ENCODE measurements at places on chromosomes 2 and 18. TPM values are rescaled to one million over a fixed set of nuclear protein-coding genes. Genes with fewer than 3 reads are reported as not detected.

DNA sequence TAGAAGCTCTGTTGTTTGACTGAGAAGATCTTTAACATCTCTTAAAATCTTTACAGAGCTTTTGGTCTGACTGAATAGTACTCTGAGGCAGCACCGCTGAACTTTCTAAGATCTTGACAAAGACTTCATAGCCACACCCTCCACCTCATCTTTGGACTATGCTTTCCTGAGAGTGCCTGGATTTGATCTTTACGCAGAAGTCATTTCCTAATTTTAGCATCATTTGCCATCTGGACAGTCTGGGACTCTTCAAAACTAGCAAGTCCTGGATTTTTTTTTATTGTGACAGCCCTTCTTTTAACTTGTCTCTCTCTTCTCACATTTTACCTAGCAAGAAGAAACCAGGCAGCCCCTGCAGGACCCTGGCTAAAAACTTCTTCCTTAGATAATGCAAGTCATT, 188.8 kb downstream of the CTIF start:
- no peak for DNase-seq

- DNase-seq, result no peak
Observed at GRCh38 chr18:6602365-6602764, 127.2 kb upstream of the ARHGAP28 start.

GRCh38 chr2:8061219-8061618, 620.6 kb upstream of the ID2 start:
- DNase-seq, result no peak

DNA sequence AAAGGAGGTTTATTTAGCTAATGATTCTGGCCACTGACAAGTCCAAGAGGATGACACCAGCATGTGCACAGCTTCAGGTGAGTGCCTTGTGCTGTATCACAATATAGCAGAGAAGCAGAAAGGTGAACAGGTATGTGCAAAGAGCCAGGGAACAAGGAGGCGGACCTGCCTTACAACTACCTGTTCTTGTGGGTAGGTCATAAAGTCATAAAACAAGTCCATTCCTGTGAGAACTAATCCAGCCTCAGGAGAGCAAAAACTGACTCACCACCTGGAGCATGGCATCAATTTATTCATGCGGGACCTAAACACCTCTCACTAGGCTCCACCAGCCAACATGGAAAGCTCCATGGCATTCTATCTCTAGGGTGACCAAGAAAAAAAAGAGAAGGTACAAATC, 234.2 kb downstream of the ASXL3 start:
- DNase-seq, result no peak

DNA sequence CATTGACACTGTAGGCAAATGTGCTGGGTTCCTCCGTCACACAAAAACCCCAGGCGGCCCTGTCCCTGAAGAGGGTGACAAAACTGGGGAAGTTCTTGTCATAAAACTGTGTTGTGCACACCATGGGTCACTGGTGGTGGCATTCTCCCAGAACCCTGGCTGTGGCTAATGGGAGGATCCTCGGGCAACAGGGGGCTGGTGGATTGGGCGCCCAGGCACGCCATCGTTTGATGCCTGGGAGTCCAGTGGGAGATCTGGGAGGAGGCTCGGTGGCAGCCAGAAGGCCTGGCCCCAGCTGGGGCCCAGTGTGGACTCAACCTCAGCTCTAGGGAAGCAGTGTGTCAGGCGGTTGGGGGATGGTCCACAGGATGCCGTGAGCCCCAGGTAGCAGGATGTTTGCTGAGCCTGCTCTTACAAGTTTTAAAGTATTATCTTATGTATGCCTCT, 140.7 kb downstream of the ACOXL start:
- peak; percentile 74 for DNase-seq

DNA sequence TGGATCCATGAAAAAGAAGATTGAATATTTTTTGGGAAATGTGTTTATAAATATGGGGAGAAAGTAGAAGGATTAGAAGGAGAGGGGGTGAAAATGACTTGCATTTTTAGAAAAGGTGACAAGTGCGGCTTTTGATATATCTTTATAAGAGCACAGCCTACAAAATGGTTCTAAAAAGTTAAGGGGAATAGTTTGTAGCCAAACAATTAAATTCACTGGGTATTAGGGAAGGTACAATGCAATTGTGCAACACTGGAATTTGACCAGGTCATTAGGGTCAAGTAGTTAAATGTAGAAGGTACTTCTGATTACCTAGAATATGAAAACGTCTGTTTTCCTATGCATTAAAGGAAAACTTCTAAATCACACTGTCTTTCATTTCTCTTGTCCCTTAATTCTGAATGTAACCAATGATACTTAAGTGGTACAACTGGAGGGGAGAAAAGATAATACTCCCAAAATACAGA, 44.5 kb upstream of the SERTAD2 start:
- DNase-seq, result no peak

DNA sequence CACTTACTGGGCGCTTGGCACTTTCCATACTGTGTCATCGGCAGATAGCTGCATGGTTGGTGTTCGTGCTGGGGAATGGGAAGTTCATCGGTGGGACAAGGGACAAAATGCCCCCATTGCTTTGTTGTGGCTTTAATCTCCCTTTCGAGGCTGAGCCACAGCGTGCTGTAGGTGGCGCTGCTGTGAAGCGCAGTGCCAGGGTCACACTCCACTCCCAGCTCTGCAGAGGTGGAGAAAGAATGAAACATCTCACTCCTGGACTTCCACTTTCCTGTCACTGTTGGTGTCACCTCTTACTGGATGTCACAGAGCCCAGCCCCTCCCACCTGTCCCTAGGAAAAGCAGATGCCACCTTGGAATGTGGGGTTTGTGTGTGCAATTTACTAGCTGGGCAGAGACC, 8.7 kb downstream of the TYMS start:
- DNase-seq, result peak; percentile 64

DNA sequence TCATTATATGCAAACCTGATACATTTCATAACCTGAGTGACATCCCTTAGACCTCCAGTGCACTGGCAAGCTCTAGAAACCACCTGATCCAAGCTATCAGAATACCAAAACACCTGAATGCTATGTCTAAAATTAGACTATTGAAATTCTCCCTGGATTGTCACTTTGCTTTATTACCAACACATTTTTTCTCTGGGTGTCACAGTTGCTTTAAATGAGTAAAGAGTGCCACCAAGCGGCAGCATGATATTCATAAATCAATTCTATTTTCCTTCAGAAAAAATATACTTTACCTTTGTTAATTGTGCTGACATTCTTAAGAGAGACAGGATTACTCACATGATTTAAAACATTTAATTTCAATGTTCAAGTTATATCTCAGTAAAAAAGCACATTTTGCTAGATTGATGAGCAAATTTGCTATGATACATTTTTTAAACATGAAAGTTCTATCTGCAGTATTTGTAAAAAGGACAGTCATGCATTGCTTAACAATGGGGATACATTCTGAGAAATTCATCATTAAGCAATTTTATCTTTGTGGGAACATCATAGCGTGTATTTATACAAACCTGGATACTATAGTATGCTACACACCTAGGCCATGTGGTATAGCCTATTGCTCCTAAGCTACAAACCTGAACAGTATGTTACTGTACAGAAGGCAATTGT, 338.4 kb upstream of the SLC39A10 start:
- peak; percentile 8 for DNase-seq

- no peak for DNase-seq
Observed at GRCh38 chr18:13445241-13445897, 226.8 kb downstream of the LDLRAD4 start.

DNA sequence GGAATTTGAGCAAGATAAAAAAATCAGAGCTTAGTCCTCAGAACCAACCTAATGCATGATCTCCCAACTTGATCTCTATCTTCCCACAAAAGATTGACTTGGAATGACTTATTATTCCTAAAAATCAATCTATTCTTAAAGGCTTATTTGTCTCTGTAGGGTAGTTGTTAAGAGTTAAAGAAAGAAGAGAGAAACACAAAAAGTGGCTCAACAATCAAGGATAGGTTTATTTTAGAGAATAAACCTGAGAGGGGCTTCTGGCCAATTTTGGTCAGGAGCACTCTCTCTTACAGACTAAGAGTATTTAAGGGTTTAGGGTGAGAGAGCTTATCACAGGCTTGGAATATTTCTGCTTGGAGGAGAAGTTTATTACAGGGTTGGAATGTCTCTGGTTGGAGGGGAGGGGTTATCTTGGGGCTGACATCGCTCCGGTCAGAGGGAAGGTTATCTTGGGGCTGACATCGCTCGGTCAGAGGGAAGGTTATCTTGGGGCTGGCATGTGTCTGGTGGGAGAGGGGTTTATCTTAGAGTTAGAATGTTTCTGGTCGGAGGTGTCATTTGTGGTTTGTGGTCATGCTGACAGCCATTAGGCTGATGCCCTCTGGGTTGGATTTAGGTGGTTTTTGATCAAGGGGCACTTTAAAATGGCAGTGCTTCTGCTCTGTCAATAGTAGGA, 2.4 kb upstream of the MFF start:
- DNase-seq, result no peak

DNA sequence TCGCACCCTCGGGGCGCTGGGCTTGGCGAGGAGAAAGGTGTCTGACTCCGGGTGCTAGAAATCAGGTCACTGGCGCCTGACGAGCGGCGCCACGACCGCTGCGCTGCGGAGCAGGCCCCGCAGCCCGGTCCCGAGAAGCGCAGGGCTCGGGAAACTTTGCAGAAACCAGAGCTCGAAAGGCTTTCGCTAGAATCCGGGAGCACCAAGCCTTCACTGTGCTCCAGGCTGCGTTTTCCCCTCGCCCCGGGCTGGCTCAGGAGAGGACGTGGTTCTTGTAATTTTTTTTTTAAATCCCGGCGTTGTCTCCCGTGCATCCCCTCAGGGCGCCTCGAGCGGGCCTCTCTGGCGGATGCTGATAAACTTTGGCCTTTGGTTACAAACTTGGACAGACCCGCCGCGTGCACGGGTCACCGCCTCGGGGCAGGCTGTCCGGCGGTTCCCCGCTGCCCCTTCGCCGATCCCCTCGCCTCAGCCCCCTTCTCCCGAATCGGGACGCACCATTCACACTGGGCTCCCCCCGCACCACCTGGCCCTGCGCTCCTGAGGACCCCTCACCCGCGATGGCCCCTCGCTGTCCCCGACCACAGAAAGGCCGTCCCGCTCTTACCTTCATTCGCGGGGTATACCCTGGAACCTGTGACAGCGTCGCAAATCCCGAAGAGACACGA, 419 bp downstream of the EPHA4 start:
- peak; percentile 67 for DNase-seq

DNA sequence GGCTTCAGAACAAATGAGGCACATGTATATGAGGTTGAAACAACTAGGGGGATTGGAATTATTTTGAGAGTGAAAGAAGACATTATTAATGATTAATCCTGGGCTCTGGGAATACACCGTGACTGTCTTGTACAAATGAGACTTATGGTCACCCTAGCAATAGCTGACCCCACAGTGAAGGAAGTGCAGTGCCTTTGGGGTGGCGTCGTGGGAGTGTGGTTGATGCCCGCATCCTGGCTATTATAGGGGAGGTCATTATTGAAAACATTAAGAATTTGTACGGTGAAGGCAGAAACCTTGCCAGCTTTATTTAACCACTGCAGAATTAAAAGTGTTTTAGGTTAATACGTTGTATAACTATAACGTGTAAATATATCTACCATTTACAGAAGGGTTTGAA, 296.7 kb downstream of the CYRIA start:
- no peak for DNase-seq

- DNase-seq, result no peak
Observed at GRCh38 chr2:12592296-12592695, 124.4 kb upstream of the TRIB2 start.

- DNase-seq, result no peak
Observed at GRCh38 chr18:179499-179898, 21.1 kb downstream of the USP14 start.

DNA sequence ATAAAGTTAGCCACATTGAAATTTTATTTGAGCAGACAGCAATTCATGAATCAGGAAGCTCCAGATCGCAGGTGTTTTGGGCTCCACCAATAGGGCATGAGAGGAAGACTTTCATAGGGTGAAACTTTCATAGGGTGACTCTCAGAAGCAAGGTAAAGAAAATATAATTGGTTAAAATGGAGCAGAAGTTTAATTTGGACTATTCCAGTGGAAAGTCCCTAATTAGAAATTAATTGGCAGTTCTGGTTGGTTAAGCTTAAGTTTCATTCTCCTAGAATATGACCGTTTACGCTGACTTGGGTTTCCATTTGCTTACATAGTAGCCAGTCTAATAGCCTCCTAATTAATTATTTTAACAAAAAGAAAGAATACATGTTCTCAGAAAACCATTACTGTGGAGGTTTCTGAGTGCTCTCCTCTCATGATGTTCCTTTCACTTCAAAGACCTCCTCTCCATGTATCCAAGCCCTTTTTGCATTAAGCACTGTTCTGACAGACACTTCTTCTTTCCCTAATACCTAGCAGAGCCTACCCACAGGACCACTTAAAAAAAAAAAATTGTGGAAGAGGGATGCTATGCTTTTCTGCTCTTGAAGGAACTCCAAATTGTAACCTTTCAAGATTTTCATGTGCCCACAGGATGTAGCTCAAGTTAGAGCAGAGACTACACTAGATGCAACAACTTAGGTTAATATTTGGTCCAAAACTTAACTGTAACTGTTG, 99.1 kb downstream of the MREG start:
- no peak for DNase-seq

- no peak for DNase-seq
Observed at GRCh38 chr18:43819873-43820272, 542.6 kb upstream of the SYT4 start.

GRCh38 chr2:69729781-69730180, 12.2 kb upstream of the ANXA4 start:
- DNase-seq, result no peak

GRCh38 chr18:34758378-34758948, 48.4 kb downstream of the DTNA start:
- no peak for DNase-seq

DNA sequence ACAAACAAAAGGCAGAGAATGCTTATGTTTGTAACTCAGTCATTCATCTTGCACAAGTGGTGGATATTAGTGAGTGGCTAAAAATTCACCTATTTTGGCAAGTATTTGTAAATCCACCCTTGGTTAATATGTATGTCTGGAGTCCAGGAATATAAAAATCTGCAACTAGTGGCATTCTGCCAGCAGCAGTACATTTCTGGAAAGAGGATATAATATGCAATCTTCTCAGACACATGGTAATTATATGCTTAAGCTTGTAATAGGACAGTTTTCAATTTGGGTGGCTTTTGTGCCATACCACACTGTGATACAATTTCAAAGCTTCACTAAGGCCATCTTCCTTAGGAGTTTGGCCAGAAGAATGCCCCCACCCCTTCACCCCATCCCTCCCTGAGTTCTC, 693.3 kb downstream of the MBD2 start:
- no peak for DNase-seq

BMPR2 gene
- total RNA-seq, result 15.9 TPM

TEKT4 gene
- total RNA-seq, result not detected

NR4A2 gene
- total RNA-seq, result 0.37 TPM

ME2 gene
- 113 TPM for total RNA-seq

CCDC88A gene
- total RNA-seq, result 55.6 TPM

HOXD9 gene
- 0.10 TPM for total RNA-seq

MAP3K19 gene
- total RNA-seq, result not detected

LIMS3 gene
- not detected for total RNA-seq

CREG2 gene
- total RNA-seq, result 0.03 TPM

PARD6G gene
- total RNA-seq, result 6.3 TPM

LRRTM1 gene
- total RNA-seq, result 0.37 TPM

ICOS gene
- total RNA-seq, result not detected

Data from H7 (cell line).